SK-N-MC (cell line): ENCODE measurements at places on chromosomes 5 and 9.

DNA sequence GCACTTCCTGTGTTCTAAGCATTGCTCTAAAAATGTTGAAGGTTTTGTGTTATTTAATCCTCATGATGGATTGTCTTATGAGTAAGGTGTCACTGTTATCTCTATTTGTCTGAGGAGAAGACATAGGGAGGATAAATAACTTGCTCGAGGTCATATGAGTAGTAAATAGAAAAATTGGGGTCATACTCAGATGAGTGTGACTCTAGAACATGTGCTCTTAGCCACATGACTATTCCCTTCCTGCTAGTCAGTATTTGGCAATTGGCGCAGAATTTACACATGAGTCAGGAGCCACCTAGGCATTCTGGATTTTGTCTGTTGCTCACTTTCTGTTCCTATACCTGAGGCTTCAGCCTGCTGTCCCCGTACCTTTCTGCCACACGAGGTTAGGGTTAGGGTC, 234.6 kb upstream of the CD180 start:
- DNase-seq: no peak

- DNase-seq: no peak
Observed at GRCh38 chr5:34598177-34598794, 57.8 kb upstream of the RAI14 start.

DNA sequence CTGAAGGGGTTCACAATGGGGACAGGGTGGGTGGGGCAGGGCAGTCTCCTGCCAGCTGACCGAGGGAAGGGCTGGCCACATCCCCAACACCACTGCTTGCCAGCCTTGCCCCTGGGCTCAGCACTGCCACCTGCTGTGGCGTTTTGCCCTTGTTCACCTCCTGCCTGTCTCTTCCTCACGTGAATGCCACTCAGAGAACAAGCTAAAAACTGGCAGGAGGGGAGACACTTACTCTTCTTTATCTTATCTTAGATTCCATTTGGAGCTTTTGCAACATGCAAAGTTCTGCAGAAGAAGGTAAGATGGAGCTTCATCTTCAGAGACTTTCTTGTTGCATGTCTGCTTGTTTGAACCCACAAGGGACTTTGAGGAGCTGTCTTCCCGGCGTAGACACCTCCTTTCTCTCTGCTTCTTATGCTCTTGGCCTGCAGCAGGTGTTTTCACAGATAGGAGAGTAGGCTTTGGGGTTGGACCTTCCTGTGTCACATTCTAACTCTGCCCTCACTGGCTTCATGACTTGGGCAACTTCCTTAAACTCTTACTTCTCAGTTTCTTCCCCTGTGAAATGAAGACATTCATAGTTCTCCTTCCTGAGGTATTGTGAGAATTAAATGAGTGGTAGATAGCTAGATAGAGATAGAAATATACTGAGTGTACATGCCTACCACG, 4.1 kb downstream of the LRSAM1 start:
- DNase-seq: no peak

- DNase-seq: no peak
Observed at GRCh38 chr9:36194326-36195000, 3.7 kb downstream of the CLTA start.

DNA sequence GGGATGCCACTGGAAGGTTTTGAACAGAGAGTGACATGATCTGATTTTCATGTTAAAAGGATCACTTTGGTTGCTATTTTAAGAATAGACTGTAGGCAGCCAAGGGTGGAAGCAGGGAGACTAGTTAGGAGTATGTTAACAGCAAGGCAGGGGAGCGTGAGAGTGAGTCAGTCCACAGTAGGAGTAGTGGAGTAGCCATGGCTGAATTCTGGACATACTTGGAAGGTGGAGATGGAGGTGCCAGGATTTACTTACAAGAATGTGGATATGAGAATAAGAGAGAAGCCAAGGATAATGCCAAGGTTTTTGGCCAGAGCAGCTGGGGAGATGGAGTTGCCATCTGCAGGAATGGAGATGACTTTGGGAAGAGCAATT, 118.8 kb downstream of the GALNT10 start:
- no peak for DNase-seq

DNA sequence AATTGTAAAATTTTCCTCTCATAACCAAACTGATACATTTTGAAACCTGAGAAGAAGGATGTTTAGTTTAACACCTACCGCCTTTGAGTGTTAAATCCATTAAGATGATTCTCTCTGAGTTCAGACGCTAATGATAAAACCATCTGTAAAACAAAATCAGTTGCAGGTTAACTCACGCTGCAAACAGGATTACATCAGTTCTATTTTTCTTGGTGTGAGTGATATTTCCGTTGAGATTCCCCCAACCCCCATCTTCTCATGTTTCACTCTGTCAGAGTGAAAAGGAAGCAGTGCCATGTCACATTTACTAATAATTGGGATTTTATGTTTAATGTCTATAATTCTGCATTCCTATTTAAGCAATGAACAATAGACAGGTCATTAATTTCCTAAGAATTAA, 146.5 kb downstream of the FANCC start:
- no peak for DNase-seq

DNA sequence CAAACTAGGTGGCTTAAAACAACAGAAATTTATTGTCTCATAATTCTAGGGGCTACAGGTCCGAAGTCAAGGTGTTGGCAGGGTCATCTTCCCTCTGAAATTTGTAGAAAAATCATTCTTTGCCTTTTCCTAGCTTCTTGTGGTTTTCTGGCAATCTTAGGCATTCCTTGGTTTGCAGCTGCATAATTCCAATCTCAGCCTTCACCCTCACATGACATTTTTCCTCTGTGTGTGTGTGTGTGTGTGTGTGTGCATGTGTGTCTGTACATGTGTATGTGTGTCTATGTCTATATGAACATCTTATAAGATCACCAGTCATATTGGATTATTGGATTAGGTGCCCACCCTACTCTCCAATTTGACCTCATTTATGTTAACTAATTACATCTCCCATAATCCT, 330.6 kb downstream of the CHSY3 start:
- DNase-seq: no peak

DNA sequence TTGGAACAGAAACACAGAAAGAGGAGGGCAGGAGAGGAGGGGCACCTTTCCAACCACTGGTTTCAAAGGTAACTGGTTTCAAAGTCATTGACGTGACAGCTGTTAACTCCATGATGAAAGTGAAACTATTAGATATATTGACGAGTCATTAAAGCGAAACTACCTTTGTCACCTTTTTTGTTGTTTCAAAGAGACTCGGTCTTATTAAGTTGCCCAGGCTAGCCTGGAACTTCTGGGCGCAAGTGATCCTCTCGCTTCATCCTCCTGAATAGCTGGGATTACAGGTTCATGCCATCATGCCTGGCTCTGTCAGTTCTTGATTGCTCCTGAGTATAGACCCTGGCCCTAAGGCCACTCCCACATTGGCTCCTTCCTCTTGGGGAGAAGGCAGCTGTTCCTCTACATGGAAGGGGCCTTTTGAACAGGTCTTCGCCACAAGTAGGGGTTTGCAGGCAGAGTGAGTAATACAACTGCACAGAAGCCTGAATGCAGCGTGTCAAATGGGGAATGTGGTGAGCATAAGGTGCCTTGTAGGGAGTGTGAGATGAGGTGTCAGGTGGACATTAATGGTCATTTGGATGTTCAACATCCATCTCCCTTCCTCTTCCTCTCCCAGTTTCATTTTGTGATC, 3.4 kb upstream of the F12 start:
- no peak for DNase-seq

- no peak for DNase-seq
Observed at GRCh38 chr5:42491699-42492098, 68.5 kb downstream of the GHR start.

- peak; percentile 63 for DNase-seq
Observed at GRCh38 chr5:93915142-93915553, 173.7 kb upstream of the POU5F2 start.

DNA sequence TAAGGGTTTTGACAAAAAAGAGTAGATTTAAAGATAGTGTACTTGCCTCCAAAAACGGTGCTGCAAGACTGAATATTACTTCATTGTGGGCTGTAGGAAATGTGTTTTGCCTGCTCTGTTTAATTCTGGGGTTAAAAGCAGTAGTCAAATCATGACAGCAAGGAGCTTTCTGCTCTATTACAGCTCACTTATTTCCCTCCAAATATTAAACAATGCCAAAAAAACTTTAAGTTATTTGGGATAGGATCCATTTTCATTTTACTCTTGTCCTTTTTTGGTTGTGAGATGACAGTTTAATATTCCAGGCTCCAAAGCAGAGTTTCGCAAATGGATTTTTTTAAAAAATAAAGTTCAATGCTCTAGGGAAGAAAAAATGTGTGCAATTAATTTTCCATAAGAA, 340.4 kb upstream of the RGMB start:
- DNase-seq: no peak

DNA sequence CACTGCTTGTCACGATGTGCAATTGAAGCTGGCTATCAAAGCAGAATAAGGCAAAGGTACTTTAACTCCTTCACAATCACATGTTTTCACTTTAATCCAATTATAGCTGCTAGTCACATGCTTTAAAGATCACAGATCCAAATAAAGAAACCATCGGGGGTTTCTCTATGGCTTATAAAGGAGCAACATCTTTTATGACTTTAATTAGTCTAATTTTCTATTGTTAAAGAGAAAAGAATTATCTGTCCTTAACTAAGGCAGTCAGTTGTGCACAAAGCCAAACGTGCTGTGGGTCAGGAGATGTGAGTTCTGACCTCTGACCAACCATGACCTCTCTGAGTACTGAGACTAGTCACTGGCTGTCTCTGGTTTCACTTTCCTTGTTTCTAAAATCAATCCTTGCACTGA, 561.1 kb downstream of the RAB3C start:
- no peak for DNase-seq

- DNase-seq: no peak
Observed at GRCh38 chr5:148846930-148847329, 20.5 kb downstream of the ADRB2 start.

DNA sequence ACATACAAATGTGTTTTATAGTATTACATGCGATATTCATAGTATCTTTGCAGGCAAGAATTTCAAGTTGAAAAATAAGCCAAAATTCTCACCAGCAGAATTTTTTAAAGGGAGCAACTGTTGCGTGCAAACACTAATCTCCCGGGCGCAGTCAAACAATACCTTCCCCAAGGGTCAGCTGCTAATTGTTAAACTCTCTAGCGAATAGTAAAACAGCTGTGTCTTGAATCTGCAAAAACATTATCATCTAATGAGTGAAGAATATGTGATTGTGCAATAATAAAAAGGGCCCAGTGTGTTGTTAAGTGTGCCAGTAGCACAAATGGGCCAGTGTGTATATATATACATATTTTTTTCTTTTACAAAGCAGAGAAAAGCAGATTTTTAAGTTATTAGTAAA, 131.4 kb downstream of the CCDC192 start:
- no peak for DNase-seq

- DNase-seq: no peak
Observed at GRCh38 chr5:177132136-177133095, 1.2 kb upstream of the NSD1 start.

GRCh38 chr5:12270914-12271313, 366.7 kb upstream of the CTNND2 start:
- no peak for DNase-seq

DNA sequence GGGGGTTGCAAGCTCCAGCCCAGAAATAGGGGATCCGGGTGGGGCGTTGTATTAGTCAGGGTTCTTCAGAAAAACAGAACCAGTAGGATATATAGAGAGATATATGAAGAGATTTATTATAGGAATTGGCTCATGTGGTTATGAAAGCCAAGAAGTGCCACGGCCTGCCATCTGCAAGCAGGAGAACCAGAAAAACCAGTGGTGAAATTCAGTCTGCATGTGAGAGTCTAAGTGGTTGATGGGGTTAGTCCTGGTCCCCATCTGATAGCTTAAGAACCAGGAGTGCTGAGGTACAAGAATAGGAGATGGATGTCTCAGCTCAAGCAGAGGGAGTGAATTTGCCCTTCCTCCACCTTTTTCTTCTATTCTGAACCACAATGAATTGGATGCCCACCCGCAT, 123.4 kb upstream of the APC start:
- no peak for DNase-seq

GRCh38 chr9:123484130-123484529, 128.1 kb downstream of the CRB2 start:
- no peak for DNase-seq

DNA sequence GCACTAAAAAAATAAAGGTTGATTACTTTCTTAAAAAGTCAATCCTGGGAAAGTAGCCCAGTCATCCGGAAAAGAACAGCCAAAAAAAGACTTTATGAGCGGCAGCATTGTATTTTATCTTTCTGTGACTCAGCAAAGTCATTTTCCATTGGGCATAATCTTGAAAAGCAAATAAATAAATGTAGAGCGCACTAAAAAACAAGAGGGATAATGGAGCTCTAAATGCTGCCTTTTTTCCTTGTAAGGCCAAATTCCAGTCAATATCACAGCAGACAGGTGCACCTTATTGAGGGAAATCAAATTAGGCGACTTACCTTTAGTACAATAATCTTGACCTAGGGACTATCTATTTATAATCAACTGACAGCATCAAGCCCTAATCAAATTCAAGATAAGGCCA, 266.8 kb downstream of the MTRR start:
- DNase-seq: no peak

DNA sequence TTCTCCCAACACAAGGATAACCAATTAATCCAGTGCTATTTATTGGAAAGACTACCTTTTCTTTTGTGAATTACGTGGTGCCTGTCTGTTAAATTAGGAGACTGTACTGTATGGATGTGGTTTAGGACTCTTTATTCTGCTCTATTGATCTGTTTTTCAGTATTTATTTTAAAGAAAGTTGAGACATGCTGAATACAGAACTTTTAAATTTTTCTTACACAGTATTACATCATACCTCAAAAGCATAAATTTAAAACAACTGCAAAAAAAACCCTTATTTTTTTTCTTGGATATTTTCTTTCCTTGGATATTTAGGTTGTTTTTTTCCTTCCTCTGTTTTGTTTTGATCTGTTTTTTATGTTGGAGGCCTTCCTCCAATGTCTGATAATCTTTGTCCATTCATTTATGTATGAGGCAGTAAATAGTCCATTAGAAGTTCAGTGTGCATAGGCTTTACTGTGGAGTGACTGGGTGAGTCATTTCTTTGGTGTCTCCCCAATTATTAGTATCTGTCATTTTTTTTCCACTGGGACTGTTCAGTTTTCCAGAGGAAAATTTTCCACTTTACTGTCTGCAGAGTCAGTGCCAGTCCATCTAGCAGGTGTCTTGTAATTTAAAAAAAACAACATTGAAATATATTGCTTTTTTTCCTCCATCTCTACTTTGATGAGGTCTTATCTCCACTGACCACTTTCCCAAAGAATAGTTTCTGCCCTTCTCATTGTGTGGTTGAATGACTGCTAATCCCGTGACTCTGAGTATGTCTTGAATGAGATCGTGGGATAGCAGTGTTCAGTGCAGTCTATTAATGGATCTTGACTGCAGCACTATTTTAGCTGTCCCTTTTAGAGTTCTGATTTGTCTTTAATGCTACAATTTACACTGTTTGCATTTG, 15.2 kb downstream of the CYSTM1 start:
- DNase-seq: no peak
